Endothelial cell of umbilical vein (primary cell): ENCODE measurements at places on chromosomes 1 and 21. TPM values are rescaled to one million over a fixed set of nuclear protein-coding genes. Genes with fewer than 3 reads are reported as not detected.
A peak's percentile ranks its signal among the peaks of the same experiment; 100 is the strongest.

GRCh38 chr21:34004013-34004938 lies 69.1 kb upstream of the MRPS6 start:
- H3K27me3 ChIP-seq = peaks cover 6% of the 10 kb centered on the region
- H3K36me3 ChIP-seq = no peaks in the 10 kb centered on the region
- H3K27ac ChIP-seq = no peak overlapping the region
- DNase-seq = no peak
- H3K4me1 ChIP-seq = no peaks in the 10 kb centered on the region

- peak overlapping the region; percentile 98 for H3K27ac ChIP-seq
- peaks cover 45% of the 10 kb centered on the region for H3K4me1 ChIP-seq
- no peaks in the 10 kb centered on the region for H3K27me3 ChIP-seq
- no peaks in the 10 kb centered on the region for H3K36me3 ChIP-seq
- no peak overlapping the region for H3K4me3 ChIP-seq
- no peak for DNase-seq
These were observed 7.8 kb upstream of the PTTG1IP start for GRCh38 chr21:44881198-44881872.

- no peak overlapping the region for H3K27ac ChIP-seq
- no peaks in the 10 kb centered on the region for H3K36me3 ChIP-seq
- peaks cover 4% of the 10 kb centered on the region for H3K27me3 ChIP-seq
- no peak overlapping the region for H3K4me3 ChIP-seq
- DNase-seq = no peak
These were observed 126.3 kb upstream of the F3 start for GRCh38 chr1:94667818-94668217.

DNA sequence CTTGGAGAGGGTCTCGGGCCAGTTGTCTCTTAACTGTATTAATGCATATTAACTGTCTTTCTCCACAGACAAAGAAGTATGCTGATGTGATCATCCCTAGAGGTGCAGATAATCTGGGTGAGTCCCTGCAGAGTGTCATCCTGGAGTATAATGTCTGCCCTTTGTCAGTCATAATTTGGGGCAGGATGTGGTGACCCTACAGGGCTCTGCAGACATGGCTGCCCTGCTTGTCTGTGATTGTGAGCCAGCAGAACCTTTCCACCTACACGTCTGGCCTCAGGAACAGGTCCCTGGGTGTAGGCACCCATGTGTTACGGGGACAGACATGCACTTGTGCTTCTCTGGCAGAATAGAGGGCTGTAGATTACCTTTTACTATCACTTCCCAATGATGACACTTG lies 78.4 kb downstream of the UCK2 start:
- peaks cover 10% of the 10 kb centered on the region for H3K36me3 ChIP-seq
- H3K4me1 ChIP-seq = peaks cover 35% of the 10 kb centered on the region
- no peak for DNase-seq
- no peak overlapping the region for H3K27ac ChIP-seq
- H3K4me3 ChIP-seq = no peak overlapping the region

DNA sequence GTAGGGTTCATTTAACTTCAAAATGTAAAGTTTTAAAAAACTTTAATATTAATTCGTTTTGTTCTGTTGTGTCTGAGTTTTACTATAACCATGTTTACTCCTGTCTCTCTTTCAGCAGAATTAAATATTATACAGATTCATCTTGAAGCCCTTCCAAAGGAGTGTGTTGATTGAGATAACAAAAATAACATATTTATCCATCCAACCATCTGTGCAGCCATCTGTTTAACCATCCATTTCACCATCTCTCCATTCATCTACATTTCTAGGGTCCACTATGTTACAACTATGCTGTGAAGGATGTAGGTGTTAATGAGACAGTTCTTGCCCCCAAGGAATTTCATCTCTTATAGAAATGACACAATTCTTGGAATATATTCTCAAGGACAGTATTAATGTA lies 36.0 kb upstream of the GNG12 start:
- H3K27ac ChIP-seq = no peak overlapping the region
- H3K4me3 ChIP-seq = no peak overlapping the region
- DNase-seq = no peak
- no peaks in the 10 kb centered on the region for H3K27me3 ChIP-seq

GRCh38 chr1:211210052-211210451 lies 49.1 kb upstream of the RCOR3 start:
- DNase-seq = no peak
- H3K27ac ChIP-seq = no peak overlapping the region
- H3K27me3 ChIP-seq = peaks cover 1% of the 10 kb centered on the region
- no peaks in the 10 kb centered on the region for H3K36me3 ChIP-seq
- H3K4me3 ChIP-seq = no peak overlapping the region

GRCh38 chr1:61626816-61627215 lies 98.1 kb downstream of the TM2D1 start:
- H3K27me3 ChIP-seq = no peaks in the 10 kb centered on the region
- no peak overlapping the region for H3K27ac ChIP-seq
- DNase-seq = no peak
- no peaks in the 10 kb centered on the region for H3K4me1 ChIP-seq
- H3K4me3 ChIP-seq = no peak overlapping the region

DNA sequence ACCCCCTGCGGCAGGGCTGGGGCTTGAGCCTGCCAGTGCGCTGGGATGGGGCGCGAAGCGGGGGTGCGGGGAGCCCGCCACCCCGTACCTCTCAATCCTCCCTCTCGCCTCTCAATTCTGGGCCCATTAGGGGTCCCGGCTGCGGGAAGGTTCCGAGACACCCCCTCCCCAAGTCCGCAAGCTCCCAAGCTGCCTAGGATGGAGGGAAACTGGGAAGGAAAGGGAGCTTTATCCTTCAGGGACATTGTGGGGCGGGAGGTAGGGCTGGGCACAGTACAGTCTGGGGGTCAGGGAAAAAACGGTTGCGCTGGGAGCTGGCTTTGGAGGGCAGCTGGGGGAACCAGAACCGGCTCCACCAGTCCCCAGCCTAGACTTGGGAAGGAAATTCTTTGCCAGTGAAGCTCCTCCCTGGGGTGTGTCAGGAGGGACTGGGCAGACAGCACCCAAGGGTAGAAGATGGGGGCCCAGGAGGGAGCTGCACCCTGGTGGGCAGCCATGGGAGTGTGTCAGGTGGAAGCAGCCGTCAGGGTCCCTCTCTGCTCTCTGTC lies 904 bp downstream of the GJB3 start:
- no peaks in the 10 kb centered on the region for H3K4me1 ChIP-seq
- H3K27ac ChIP-seq = no peak overlapping the region
- DNase-seq = no peak

DNA sequence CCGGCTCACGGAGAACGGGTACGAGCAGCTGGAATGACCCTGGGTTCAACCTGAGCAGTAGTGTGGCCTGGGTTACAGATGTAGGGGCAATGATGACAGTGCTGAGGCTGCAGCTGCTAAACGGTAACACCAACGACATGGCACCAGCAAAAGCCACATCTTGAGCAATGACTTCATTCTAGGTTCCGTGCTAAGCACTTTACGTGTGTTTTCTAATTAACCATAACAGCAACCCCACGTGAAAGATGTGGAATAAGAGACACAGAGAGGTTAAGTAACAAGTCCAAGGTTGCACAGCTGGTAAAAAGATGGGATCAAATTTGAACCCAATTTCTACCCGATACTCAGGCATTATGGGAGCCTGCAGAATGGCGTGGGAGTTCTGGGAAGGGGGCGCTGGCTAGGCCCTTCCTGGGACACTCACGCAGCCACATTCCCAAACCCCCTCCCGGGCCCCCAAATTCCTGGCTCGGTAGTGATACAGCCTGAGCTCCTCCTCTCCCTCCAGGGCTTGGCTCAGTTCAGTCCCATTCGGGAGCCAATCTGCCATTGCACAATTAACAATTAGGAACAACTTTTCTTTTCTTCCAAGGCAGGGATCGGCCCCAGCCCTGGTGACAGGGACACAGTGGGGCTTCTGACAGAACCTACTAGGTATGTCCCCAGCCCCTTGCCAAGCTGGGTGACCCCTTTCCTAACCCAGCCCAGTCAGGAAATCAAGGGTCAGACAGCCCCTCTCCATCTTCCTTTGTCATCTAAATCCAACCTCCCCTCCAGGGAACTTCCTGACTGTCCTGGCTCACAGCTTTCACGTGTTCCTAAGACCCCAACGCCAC lies 23.8 kb upstream of the ECE1 start:
- no peak overlapping the region for H3K27ac ChIP-seq
- H3K36me3 ChIP-seq = no peaks in the 10 kb centered on the region
- no peaks in the 10 kb centered on the region for H3K27me3 ChIP-seq
- H3K4me3 ChIP-seq = no peak overlapping the region
- peaks cover 28% of the 10 kb centered on the region for H3K4me1 ChIP-seq

GRCh38 chr21:19540287-19540686 lies 1136.7 kb upstream of the TMPRSS15 start:
- no peak overlapping the region for H3K27ac ChIP-seq
- DNase-seq = no peak
- no peak overlapping the region for H3K4me3 ChIP-seq
- no peaks in the 10 kb centered on the region for H3K27me3 ChIP-seq

GRCh38 chr1:170556917-170557316 lies 25.0 kb downstream of the GORAB start:
- H3K4me1 ChIP-seq = no peaks in the 10 kb centered on the region
- peaks cover 3% of the 10 kb centered on the region for H3K36me3 ChIP-seq
- no peaks in the 10 kb centered on the region for H3K27me3 ChIP-seq
- H3K4me3 ChIP-seq = no peak overlapping the region

- H3K27ac ChIP-seq = peak overlapping the region; percentile 98
- H3K36me3 ChIP-seq = no peaks in the 10 kb centered on the region
These were observed 69.5 kb upstream of the ERRFI1 start for GRCh38 chr1:8095584-8095983.

DNA sequence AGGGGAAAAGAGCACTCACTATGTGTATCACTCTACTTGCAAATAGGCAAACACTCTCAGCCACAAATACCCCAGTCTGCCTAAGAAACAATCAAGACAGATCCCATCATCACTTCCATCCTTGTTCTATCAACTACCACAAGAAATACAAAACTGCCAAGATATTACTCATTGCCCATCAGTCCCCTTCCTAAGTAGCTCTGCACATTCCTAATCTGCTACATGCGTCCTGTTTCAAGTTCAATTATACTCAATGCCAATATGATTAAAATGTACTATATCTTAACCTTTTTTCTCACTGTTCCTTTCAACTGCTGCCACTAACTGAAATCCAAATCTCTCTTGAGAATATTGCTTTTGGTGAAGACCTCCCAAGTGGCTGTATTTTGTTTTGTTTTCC lies 1688.4 kb downstream of the PLA2G4A start:
- no peak overlapping the region for H3K4me3 ChIP-seq
- no peaks in the 10 kb centered on the region for H3K36me3 ChIP-seq
- H3K27ac ChIP-seq = no peak overlapping the region
- no peak for DNase-seq
- H3K27me3 ChIP-seq = no peaks in the 10 kb centered on the region

DNA sequence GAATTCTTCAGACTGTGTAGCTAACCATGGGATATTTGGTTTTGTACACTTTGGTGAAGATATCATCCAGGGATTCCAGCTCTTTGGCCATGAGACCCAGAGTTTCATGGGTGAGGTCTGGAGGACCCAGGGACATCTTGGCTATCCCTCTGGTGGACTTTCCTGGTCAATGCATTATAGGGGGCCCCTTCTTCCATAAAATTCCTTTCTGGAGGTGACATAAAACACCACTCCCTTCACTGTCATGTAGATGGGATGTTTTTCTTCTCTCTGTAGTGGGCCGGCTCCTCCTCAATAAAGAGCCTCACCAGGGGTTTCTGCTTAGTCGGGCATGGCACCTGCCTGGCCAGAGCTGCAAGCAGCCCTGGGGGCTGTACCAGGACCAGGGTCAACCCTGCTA lies 2.2 kb downstream of the ATPAF1 start:
- no peak overlapping the region for H3K27ac ChIP-seq
- no peaks in the 10 kb centered on the region for H3K27me3 ChIP-seq
- peaks cover 10% of the 10 kb centered on the region for H3K4me1 ChIP-seq
- H3K36me3 ChIP-seq = peaks cover 2% of the 10 kb centered on the region

DNA sequence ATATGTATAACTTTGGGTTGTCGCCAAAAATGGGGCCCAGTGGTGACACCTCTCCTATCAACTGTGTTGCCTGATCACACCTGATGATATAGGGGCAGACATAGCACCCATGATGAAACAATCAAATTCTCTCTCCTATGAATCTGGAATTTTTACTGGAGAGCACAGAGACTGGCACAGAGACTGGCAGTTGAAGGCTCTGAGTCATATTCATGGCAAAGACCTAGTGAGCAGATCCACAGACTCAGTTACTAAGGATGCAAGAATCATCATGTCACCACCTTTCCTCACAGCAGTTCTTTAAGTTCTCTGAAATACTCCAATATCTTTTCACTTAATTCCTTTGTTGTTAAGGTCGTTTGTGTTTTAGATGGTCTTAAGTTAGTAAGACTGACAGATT lies 60.0 kb downstream of the APCS start:
- peaks cover 5% of the 10 kb centered on the region for H3K4me1 ChIP-seq
- no peaks in the 10 kb centered on the region for H3K36me3 ChIP-seq
- no peak for DNase-seq
- H3K27ac ChIP-seq = no peak overlapping the region

DNA sequence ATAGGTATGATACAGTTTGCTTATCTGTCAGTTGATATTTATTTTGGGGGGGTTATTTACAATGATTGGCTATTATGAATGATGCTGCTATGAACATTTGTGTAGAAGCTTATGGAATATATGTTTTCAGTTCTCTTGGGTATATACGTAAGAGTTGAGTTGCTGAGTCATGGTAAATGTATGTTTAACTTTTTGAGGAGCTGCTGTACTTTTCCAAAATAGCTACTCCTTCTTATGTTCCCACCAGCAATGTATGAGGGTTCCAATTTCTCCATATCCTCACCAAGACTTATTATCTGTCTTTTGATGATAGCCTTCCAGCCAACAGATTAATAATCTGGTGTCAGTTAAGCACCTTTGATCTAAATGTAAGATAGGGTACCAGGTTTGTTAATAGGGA lies 11.9 kb downstream of the SOAT1 start:
- no peak for DNase-seq
- H3K4me1 ChIP-seq = no peaks in the 10 kb centered on the region
- H3K36me3 ChIP-seq = peaks cover 2% of the 10 kb centered on the region
- no peaks in the 10 kb centered on the region for H3K27me3 ChIP-seq

GRCh38 chr1:219444474-219444873 lies 168.4 kb downstream of the ZC3H11B start:
- no peak overlapping the region for H3K27ac ChIP-seq
- no peak overlapping the region for H3K4me3 ChIP-seq
- DNase-seq = no peak

DNA sequence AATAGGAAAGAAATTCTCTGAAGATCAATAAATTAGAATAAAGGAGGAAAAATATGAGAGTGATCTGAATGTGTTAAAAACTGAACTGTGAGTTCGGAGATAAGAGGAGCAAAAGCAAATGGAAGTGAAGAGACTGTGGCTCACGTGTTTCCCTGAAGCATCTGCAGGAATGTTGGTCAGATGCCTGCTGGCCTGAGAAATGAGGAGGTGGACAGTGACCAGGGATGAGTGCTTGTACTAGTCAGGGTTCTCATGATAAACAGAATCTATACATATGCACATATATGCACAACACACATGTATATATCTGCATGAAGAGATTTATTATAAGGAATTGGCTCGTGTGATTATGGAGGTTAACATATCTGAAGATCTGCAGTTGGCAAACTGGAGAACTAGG lies 103.4 kb upstream of the TIAM1 start:
- H3K4me1 ChIP-seq = no peaks in the 10 kb centered on the region
- no peak for DNase-seq
- no peak overlapping the region for H3K27ac ChIP-seq
- H3K36me3 ChIP-seq = no peaks in the 10 kb centered on the region

TMEM82 gene
- not detected in 2 replicates for total RNA-seq

PACC1 gene
- total RNA-seq = 18.4 and 21.0 TPM in 2 replicates

UBXN10 gene
- total RNA-seq = not detected in 2 replicates

SPATA17 gene
- not detected in 2 replicates for total RNA-seq

IFI44L gene
- 1.5 and 2.8 TPM in 2 replicates for total RNA-seq

MAEL gene
- total RNA-seq = not detected in 2 replicates
